NCI-H510A treated with DMSO at 0.1 percent for 48 hours (cell line): ENCODE measurements at places on chromosomes 11 and 22.

GRCh38 chr22:38201371-38201710, 453 bp upstream of the MAFF start:
- DNase-seq = no peak

DNA sequence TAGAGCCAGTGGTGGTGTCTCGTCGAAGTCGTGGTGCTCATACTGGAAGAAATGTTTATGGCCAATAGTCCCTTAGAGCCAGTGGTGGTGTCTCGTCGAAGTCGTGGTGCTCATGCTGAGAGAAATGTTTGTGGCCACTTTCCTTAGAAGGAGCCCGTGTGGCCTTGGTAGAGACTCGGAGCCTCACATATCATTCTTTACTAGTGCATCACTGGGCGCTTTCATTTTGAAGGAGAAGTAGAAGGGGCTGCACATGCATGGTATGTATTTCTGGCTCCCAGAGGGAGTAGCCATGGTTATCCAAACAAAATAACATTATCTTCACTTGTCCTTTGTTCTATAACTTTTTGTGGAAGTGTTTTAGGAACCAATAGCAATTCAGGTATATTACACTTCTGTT, 69.5 kb downstream of the JAM3 start:
- DNase-seq = no peak

- no peak for DNase-seq
Measured at GRCh38 chr11:11148104-11148509, 204.9 kb downstream of the CSNK2A3 start.

DNA sequence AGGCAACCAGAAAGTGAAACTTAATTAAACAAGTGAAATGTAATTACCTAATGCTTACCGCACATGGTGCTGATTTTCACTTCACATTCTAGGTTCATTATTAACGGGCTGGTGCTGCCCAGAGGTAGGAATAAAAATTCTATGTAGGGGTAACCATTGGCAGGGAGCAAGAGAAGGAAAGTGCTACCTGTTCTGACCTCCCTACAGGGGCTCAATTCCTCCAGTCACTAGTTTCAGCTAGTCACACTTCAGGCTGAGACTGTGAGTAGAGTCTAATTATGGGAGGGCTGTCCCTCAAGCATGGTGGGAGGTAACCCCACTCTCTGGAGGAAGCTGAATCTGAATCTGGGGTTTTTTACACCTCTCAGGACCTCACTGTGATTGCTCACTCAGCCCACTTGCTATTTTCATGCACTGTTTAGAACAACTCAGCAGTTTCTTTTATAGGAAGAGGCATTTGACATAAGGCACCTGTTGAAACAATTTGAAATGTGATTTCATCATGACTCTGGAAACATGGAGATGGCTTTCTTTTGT, 75.4 kb downstream of the MAML2 start:
- DNase-seq = no peak

GRCh38 chr11:60887556-60887955, 18.8 kb downstream of the PRPF19 start:
- peak; percentile 81 for DNase-seq

- no peak for DNase-seq
Measured at GRCh38 chr22:44341431-44342346, 28.9 kb upstream of the SHISAL1 start.

DNA sequence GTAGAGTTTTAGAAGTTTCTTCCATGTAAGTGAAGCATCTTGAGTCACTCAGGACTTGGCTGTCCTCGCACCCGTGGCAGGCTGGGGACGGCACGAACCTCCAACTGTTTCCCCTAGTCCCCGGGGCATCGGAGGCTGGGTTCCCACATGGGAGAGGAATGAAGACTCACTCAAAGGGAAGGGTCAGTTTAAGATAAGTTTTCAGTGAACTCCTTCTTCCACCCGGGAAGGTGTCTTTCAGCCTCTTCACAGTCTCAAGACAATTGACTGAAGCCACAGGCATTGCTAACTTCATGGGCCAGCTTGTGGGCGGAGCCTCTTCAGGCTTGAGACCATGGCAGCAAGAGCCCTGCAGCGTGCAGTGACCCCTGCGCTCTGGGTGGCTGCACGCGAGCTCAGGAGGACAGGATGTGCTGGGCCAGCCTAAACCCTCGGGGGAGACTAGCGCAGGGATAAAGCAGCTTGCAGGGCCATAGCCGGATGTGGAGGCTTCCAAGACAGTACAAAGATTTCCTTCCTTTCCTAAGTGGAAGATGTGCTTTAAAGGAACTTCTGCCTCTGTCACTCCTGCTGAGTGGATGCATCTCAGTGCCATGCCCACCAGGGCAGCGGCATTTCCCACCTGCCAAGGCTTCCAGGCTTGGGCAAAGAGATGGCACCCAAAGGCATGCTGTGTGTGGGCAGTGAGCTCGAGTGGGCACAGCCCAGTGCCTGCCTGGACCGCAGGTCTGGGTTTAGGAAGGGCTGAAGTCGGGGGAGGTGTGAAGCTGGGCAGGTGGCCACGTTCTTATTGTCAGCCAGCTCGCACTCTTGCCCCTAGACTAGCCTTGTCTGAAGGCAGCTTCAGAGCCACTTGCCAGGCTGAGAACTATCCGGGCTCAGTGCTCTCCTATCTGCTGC, 32.9 kb downstream of the PPIL2 start:
- no peak for DNase-seq

- no peak for DNase-seq
Measured at GRCh38 chr11:46331282-46331984, 15.8 kb upstream of the DGKZ start.

- no peak for DNase-seq
Measured at GRCh38 chr22:30881361-30882183, 87.0 kb downstream of the MORC2 start.

- peak; percentile 50 for DNase-seq
Measured at GRCh38 chr11:87300640-87301380, 263.1 kb downstream of the TMEM135 start.

DNA sequence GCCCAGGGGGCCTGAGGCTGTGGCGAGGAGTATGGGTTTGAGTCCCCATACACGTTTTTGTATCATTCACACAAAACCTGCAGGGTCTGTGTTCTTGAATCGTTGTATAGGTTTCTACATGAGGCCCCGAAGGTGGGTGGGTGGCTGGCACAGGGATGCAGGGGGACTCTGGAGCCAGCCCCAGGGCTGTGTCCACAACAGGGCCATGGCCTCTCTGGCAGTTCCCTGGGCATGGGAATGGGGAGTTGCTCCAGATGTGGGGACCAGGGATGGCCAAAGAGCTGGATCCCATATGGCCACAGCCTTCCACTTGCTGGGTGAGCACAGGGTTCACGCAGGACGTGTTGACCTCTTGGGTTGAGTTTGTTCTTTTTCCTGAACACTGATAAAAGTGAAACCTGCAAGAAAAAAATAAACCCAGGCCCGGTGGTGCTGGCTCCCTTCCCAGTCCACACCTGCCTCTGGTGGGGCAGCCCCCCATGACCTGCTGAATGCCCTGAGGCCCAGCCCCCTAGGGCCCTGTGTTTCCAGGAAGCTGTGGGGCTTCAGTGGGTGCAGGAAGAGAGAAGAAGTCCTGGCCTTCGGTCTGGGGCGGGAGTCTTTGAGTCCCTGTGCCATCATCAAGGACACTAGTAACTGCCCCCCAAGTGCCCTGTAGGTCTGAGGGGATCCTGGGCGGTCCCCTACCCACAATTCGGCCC, 16.1 kb downstream of the MYRF start:
- no peak for DNase-seq

- DNase-seq = no peak
Measured at GRCh38 chr11:17165247-17165890, 42.4 kb downstream of the PIK3C2A start.
